ENCODE measurements at places on chromosomes 16 and 17.

DNA sequence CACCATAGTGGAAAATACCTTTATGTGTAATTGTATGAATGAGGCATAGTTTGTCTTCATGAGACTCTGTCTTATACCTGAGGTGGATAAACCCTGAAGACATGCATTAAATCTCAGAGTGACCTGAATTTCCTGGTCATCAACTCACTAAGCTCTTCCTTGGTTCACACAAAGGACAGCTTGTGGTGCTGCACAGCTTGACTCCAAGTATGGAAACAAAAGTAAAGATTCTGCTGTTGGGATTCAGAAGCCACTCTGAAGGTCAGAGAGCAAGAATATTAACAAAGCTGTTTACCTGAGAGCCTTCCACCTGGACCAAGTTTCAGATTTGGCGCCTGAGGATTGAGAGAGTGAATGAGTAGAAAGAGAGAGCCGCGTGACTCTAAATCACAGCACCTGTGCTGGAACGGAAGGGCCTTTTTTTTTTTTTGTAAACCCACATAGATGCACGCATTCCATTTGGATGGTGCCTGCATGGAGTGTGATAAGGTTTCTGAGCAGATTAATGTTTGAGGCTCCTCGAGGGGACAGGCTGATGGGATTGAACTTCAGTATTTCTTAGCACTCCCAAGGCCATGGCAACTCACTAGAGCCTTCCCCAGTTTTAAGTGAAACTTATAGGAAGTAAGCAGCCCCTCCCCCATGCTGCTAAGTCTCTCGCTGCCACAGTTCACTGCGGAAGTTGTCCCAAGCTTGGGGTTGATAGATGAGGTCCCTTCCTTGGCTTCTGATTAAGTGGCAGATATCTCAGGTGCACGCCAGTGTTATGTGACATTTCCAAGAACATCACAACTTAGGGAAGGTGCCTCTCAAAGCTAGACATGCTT, 28.7 kb downstream of the CALB2 start:
- no peak for DNase-seq

- DNase-seq: no peak
Observed at GRCh38 chr16:85724126-85724879, 26.6 kb downstream of the C16orf74 start.

DNA sequence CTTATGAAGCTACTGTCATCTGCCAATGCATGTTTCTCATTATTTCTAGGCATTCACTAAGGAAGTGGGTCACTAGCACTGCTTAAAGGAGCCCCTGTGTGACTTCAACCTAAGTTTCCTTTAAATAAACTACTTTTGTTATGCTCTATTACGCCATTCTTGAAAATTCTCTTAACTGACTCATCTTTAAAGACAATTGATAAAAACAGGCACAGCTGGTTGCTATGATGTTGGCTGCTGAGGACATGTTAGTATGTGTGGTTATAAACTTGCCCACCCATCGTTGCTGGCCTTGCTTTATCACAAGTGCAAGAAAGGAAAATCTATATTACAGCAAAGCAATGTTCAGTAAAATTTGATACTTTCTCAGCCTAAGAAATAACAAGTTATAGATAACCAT, 75.8 kb upstream of the CNTNAP4 start:
- DNase-seq: no peak

DNA sequence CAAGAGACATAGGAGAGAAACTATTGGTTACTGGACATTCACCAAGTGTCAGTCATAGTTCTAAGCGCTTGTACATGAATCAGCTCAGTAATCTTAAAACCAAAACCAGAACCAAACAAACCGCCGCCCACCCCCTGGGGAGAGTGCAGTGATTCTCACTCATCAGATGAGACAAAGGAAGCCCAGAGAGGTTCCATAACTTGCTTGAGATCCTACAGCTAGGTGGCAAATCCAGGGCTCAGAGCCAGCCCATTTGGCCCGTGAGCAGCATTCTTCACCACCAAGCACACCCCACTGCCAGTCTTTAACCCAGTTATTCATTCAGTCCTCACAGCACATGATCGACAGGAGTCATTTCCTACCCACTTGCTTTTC, 37.2 kb upstream of the RGS9 start:
- peak; percentile 54 for DNase-seq

DNA sequence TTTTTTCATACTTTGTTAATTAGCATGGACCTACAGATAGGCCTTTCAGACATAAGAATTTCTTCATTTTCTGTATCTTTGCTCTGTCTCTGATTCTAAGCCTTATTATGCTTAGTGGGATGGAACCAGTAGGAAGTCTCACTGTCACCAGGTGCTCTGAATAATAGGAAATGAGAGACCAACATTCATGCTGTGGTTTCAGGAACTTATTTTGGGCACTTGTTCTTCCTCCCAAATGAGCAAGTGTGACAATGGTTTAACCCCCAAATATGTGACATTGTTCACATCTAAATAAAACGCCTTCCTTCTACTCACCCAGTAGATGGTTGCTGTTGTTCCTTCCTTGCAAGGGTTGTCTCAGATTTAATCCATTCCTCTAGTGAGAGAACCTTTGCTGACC, 100.2 kb downstream of the SYCE1L start:
- no peak for DNase-seq

- DNase-seq: no peak
Observed at GRCh38 chr17:50052822-50053653, 2.9 kb upstream of the ITGA3 start.

DNA sequence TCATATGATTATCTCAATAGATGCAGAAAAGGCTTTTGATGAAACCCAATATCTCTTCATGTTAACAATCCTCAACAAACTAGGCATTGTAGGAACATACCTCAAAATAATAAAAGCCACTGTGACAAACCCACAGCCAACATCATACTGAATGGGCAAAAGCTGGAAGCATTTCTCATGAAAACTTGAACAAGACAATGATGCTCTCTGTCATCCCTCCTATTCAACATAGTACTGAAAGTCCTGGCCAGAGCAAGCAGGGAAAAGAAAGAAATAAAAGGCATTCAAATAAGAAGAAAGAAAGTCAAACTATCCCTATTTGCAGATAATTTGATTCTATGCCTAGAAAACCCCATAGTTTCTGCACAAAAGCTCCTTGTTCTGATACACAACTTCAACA, 999.2 kb upstream of the GOT2 start:
- no peak for DNase-seq

DNA sequence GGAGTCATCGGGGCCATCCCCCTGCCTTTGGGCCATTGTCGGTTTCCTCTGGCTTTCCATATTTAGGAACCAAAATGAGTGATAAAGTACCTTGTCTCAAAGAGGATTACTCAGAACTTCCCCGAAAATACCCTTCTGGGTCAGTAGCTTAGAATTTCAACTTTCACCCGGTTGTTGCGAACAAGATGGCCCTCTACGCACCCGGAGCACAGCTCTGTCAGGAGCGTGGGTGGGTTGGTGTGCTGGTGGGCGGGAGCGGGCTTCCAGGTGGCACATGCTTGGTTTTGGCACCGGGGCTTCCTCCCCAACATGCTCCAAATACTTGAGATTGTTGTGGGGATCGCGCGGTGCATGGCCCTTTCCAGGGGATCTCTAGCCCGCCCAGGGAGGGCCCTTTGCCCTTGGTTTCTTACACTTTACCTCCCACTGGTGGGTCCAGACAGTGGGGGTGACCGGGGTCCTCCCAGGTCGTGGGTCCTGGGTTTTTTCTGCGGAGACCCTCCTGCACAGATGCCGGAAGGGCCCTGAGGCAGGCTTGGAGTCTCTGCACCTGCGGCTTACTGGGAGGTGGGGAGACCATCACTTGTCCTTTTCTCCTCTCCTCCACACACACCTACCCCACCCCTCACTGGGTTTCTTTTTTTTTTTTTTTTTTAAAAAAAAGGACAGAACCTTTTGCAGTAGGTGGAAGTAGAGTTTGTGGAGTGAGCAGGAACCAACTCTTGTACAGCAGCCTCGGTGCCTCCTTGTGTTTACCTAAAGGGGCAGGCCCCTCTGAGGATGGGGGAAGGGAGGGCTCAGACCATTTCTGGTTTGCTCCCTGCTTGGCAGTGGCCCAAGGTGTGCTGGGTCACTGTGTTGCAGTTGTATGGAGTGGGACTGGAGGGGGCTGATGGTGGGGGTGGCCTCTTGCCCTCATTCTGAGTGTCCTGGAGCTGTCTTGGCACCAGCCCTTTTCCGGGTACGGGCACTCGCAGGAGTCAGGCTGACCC, 142.1 kb downstream of the SEC14L1 start:
- no peak for DNase-seq

DNA sequence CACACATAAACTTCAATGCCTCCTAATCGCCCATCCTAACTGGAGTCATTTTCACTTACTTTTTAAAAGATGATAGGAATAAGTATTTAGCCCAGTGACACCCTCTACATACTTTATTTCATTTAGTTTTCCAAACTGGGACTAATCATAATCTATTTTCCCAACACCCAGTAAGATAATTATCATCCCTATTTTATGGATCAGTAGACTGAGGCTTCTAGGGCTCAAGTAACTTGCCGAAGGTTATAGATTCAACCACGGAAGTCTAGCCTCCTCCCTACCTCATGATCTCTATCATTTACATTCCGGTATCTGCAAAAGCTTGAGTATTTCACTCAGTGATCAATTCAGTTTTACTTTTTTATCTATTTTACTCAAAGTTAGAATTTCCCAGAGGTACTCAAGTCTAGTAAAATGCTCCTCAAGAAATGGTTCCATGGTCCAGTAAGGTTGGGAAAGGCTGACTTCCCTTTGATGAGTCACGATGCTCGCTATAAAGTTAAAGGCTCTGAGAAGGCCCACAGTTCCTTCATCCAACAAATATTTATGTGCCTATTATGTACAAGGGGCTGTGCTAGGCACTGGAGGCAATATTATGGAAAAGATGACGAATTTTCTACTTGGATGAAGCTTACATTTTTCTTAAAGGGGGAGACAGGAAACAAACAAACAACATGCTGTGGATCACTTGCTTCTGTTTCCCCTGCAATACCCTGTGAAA, 75.1 kb downstream of the TOX3 start:
- DNase-seq: no peak

DNA sequence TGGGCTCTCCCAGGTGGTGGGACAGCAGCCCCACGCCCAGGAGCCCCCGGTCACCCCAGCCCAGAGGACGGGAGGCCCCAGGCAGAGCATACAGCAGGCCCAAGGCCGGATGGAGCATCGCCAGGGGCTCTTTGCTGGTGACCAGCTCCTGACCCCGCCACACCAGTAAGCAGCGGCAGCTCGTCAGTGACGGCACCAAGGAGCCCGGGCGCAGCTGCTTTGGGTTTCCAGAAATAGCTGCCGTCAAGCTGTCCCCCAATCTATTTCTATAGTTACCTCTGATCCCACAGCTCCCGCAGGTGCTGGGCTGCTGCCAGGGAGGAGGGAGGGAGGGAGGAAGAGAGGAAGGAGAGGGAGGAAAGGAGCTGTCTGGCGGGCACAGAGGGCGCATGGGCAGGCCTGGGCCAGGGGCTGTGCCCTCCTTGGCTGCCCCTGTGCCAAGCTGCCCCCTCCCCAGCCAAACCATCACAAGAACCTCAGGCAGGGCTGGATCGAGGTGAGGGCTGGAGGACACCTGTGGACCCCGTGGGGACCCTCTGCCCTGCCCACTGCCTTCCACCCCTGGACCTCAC, 10.8 kb upstream of the RASD1 start:
- no peak for DNase-seq

- no peak for DNase-seq
Observed at GRCh38 chr17:8275421-8276290, 12.8 kb upstream of the RANGRF start.

DNA sequence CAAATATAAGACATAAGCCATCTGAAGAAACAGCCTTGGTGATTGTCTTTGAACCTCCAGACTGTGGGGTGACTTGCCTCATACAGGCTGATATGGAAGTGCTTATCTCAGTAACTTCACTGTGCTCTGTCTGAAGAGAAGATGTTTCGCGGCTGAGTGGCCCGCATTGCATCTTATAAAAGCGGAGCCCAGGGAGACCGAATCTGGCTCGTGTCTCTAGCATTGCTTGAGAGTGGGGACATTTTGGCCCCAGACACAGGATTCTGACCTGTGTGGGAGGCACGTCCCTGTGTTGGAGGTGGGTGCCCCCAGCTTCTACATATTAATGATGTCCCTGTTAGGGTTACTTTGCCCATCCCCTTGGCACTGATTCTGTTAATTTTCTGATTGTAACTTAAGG, 66.4 kb downstream of the METRNL start:
- no peak for DNase-seq

DNA sequence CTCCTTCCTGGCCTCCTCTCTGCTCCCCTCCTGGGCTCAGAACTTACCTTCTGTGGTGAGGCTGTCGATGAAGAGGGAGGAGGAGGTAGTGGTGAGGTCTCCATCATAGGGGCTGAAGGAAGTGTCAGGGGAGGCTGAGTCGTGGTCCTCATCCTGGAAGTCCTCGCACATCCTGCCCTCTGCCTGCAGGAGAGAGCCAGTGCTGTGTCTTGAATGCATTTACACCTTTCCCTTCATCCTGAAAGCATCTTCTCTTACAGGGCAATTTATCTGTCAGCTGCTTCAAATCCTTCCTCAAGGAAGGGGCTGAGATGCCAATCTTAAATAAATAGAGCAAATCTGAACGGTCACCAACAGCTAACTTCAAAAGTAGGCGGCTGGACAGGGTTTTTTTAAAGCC, 73.6 kb downstream of the PLXDC1 start:
- DNase-seq: no peak

GRCh38 chr16:72068930-72069329, 5.9 kb downstream of the HPR start:
- no peak for DNase-seq

- no peak for DNase-seq
Observed at GRCh38 chr16:70664325-70665112, 18.2 kb downstream of the IL34 start.

- DNase-seq: peak; percentile 52
Observed at GRCh38 chr17:56125830-56126819, 27.1 kb upstream of the ANKFN1 start.

DNA sequence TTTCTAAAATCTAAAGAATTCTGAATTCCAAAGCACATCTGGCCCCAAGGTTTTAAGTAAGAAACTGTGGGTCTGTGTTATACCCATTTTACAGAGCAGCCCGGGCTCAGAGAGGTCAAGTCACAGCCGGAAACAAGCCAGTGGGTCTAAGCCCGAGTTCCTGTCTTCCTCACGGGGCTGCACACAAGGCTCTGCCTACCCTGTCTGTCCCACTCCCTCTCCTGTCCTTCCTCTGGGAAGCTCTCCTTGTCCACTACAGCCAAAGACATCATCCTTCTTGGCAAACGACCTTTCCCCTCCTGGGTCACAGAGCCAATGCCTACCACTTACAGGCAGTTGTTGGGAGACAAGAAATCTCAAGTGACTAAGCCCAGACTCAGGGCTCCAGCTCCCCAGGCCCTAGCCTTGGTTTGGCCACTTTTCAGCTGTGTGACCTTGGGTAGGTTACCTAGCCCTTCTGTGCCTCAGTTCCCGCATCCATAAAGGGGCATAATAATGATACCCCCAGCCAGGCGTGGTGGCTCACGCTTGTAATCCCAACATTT, 55.6 kb upstream of the MAP3K14 start:
- no peak for DNase-seq

GRCh38 chr16:35146031-35146710, 1686.8 kb downstream of the TP53TG3F start:
- DNase-seq: no peak

DNA sequence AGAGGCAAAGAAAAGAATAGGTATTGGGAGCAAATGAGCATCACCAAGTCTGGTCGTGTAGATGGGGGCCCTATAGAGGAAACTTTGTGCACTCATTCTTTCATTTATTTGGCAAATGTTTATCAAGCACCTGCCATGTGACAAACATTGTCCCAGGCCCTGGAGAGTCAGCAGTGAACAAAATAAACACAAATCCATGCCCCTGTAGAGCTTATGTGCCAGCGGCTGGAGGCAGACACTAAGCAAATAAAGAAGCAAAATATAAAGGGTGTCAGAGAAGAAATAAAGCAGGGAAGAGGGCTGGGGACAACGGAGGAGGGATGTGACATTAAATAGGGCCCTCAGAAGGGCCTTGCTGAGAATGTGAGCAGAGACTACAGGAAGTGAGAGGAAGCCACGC, 45.5 kb downstream of the KATNIP start:
- no peak for DNase-seq
